Left hindlimb (tissue), 1 donor: ENCODE measurements at places on chromosomes 2 and 18.

DNA sequence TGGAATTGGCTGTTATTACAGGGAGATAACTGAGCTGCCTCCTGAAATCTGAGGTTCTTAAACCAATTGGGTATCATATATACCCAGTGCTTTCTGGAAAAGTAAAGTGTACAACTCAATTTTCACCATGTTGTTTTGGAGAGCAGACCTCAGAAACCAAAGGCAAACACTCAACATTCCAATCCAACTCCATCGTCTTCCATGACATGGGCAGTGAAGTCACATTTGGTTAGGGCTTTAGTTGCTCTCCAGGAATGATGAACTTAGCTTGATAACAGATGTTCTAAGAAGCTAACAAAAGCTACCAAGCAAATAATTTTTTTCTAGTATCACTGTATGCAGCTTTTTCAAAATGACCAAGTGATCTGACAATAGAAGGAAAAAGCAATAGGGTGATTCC is 107.0 kb upstream of the SLC35G4 start:
- no peak for DNase-seq

- DNase-seq, result no peak
Observed at GRCh38 chr2:96409820-96410164, 74.2 kb downstream of the NCAPH start.

DNA sequence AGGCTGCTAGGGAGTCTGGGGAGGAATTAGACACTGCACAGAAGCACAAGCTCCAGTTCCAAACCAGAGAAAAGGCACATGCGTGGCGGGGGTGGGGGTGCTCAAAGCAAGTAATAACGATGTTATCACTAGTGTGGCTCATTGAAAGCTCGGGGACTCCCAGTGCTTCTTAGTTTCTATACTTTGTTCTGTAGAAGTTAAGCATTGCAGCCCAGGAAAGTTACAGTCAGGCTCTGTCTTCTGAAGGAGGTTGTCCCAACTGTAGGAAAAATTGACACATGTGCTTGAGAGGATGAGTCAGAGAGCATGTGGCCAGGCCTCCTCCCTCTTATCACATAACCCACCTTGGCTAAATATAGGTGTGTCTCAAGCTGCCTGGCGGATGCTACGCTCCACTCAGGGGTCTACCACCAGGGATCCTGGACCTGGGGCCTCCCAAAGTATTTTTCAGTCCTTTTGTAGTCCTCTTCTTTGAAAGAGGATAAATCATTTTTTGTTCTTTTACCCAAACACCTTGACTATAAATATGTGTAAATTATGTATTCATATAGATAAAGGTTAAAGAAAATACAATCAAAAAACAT is 3.8 kb downstream of the GALNT5 start:
- no peak for DNase-seq

DNA sequence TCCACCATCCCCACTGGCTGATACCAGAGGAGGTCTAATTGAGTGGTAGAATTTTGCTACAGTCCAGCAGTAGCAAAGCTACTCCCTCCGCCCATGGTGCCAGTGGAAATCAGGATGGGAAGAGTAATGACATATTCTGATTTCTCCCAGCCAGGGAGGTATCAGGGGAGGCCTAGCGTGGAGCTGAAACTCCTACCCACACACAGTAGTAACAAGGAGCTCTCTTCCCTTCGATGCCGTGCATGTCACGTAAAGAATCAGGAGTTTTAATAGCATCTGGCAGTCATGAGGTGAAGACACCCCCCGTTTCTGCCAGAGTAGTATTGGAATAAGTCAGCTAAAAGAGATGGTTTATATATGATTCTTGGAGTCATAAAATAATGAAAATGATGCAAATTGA is 786.8 kb upstream of the DDX18 start:
- DNase-seq, result no peak

GRCh38 chr2:163135256-163135655 is 296.7 kb upstream of the KCNH7 start:
- DNase-seq, result no peak

- no peak for DNase-seq
Observed at GRCh38 chr18:55484773-55485172, 103.2 kb downstream of the TCF4 start.

GRCh38 chr2:13135856-13136255 is 419.1 kb downstream of the TRIB2 start:
- no peak for DNase-seq

GRCh38 chr2:232316461-232317330 is 61.9 kb upstream of the ALPP start:
- DNase-seq, result peak; percentile 27

DNA sequence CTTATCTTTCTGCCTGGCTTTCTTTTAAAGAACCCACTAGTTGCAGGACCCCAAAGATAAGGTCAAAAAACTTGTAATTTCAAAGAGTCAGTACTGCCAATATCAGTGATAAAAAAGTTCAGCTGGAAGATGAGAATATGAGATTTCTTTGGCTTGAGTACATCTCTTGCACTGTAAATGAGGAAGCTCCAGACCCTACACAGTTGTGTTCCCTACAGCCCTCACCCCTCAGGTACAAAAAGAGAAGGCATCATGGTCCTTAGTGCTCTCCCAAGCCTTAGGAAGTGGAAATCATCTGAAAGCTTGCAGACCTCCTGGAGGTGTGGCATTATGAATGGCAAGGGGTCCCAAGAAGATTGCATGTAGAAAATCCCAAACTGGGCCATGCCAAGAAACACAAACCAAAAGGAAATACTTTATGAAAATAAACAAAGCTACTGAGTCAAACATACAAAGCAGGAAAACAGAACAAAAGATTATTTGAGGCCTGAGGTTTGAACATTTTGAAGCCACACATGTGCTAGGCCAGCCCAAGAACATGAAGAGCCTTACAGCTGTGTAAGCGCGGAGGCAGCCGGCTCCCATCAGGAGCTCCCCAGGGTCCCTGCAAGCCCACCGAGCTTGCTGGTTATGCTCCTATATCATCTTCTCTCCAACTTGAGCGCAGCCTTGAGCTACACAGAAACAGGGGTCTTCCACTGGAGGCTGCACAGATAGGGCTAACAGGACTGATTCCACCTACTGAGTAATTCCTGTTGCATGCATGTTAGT is 217.0 kb downstream of the OSR1 start:
- no peak for DNase-seq

- no peak for DNase-seq
Observed at GRCh38 chr2:178233428-178233827, 39.1 kb downstream of the OSBPL6 start.

- peak; percentile 51 for DNase-seq
Observed at GRCh38 chr2:239882331-239882732, 142.8 kb downstream of the NDUFA10 start.

DNA sequence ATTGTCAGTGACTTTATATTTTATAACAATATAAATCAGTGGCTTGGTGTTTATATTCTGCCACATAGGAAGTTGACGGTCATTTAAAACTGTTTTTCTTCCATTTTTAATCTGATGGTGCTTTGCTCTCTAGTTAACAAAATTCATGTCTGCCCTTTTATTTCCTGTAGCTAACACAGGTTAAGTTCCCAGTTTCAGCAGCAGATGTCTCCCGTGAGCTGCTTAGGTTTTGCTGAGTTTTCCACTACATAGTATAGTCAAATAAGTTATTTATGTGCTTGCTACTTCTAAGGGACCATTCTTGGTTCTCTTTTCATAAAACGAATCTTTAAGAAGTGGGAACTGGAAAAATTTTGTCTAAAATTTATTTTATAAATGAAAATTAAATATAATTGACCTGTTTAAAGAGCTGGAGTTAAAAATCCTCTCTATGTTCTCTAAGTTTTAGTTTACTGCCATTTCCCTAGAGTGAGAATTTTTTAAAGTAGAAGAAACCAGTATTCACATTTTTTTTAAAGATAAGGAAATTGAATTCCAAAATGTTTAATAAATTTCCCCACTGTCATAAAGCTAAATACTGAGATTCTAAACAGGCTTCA is 20.6 kb downstream of the HTR2B start:
- peak; percentile 58 for DNase-seq

DNA sequence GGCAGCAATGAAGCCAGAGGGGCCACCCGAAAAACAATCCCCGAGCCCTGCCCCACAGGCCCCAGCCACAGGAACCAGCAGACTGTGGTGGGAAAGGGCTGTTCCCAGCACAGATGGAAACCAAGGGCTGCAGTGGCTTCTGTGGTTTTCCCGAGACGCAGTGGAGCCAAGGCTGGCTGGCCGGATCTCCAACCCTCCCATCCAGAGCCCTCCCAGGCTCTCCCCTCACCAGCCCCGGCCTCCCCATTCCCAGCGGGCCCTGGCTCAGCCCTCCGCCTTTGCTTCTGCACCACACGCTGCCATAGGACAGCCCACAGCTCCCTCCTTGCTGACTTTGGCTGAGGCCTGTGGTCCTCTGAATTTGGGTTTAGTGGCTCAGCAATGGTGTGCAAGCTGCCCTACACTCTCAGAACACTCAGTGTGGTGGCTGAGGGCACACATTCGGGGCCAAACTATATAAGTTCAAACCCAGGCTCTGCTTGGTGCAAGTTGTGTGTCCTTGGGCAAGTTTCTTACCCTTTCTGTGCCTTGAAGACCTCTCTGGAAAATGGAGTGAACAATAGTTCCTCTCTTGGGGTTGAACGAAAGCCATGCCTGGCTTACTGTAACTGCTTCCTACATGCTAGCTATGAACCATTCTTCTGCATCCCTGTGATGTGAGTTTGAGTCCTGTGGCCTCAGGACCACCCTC is 200.1 kb downstream of the SMAD7 start:
- DNase-seq, result peak; percentile 89

GRCh38 chr18:8610459-8610851 is 1.2 kb downstream of the RAB12 start:
- no peak for DNase-seq

GRCh38 chr2:149552226-149552625 is 35.3 kb downstream of the MMADHC start:
- no peak for DNase-seq

DNA sequence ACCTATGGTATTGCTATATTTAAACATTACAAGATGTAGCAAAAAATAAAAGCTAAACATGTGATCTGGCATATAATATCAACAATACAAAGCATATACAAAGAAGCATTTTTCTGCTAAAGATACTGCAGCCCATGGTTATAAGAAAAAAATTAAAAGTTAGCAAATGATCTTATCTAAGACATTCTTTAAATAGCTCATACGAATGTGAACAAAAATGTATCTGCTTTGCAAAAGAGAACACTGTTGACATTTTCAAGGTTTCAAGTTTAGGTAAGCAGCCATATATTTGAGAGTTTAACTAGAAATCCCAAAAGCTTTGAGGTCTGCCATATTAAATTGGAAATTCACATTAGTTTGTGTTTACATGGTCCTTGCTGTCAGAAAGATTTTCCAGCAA is 301.0 kb upstream of the SLC39A10 start:
- DNase-seq, result no peak

- DNase-seq, result no peak
Observed at GRCh38 chr2:64359171-64359891, 94.6 kb upstream of the LGALSL start.
